T-helper 2 cell treated with Interferon-gamma antibody and Interleukin-4, amounts not matched to agents 5 μg/mL and 100 μg/mL, for 36 hours (primary cell): ENCODE measurements at places on chromosomes 16 and 17.

- peaks cover 45% of the 10 kb centered on the region for H3K4me1 ChIP-seq
- H3K36me3 ChIP-seq, result peaks cover 30% of the 10 kb centered on the region
- DNase-seq, result peak; percentile 76
- no peaks in the 10 kb centered on the region for H3K27me3 ChIP-seq
- peak within 1 kb of the TSS; percentile 97 for H3K4me3 ChIP-seq
Observed at GRCh38 chr16:66604376-66605176, at the start of gene CMTM3. Gene CMTM3, plus strand, starts transcription at chr16:66604704. Its CDS starts 102 bp downstream, at chr16:66604806.

DNA sequence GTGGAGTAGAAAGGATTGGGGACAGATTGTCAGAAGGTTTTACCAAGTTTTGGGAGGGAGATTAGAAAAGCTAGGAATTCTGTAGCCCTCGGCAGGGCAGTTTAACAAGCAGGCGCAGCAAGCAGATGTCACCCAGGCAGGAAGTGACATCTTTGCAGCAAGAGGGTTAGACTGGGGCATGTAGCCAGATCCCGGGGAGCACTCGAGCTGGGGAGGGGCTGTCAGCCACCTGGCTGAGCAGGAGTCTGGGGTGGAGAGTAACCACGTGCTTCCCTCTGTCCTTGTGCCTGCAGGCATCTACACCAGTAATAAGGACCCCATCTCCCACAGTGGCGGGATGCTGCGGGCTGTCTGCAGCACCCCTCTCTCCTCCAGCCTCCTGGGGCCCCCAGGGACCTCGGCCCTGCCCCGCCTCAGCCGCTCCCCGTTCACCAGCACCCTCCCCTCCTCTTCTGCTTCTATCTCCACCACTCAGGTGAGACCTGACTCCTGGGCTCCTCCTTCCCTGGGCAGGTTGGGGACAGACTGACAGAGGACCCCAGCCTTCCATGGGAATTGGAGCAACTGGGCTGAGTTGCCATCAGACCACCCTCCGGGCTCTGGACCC is 12.2 kb downstream of the MLLT6 start:
- peaks cover 10% of the 10 kb centered on the region for H3K4me1 ChIP-seq
- H3K36me3 ChIP-seq, result peaks cover 52% of the 10 kb centered on the region
- no peak overlapping the region for H3K4me3 ChIP-seq
- no peaks in the 10 kb centered on the region for H3K27me3 ChIP-seq
- DNase-seq, result no peak

GRCh38 chr16:3444032-3444388 is 530 bp downstream of the NAA60 start:
- peak; percentile 51 for DNase-seq
- H3K27ac ChIP-seq, result peak overlapping the region; percentile 95
- peaks cover 13% of the 10 kb centered on the region for H3K4me1 ChIP-seq
- H3K4me3 ChIP-seq, result peak overlapping the region; percentile 91
- peaks cover 52% of the 10 kb centered on the region for H3K36me3 ChIP-seq

GRCh38 chr16:49469311-49469670 is 95.7 kb downstream of the C16orf78 start:
- DNase-seq, result no peak
- H3K4me1 ChIP-seq, result peaks cover 5% of the 10 kb centered on the region
- no peak overlapping the region for H3K4me3 ChIP-seq
- no peaks in the 10 kb centered on the region for H3K36me3 ChIP-seq
- H3K27ac ChIP-seq, result no peak overlapping the region
- peaks cover 12% of the 10 kb centered on the region for H3K27me3 ChIP-seq

- H3K27ac ChIP-seq, result no peak overlapping the region
- no peaks in the 10 kb centered on the region for H3K36me3 ChIP-seq
- no peak for DNase-seq
- H3K27me3 ChIP-seq, result no peaks in the 10 kb centered on the region
Observed at GRCh38 chr16:55622930-55623561, 32.7 kb upstream of the SLC6A2 start.

DNA sequence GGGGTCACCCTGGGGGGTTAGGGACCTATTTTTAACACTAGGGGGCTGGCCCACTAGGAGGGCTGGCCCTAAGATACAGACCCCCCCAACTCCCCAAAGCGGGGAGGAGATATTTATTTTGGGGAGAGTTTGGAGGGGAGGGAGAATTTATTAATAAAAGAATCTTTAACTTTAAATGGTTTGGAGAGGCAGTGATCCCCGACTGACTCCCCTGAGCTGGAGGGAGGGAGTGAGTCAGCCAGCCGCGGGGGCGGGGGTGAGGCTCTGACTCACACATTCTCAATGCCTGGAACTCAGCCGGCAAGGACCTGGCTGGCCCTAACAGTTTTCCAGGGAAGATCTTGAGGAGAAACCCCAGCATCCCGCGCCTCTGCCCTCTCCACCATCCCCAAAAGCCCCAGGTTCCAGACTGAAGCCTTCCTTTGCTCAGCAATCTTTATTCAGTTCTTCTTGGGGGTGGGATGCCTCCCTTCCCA is 1.5 kb downstream of the HCFC1R1 start:
- peaks cover 23% of the 10 kb centered on the region for H3K36me3 ChIP-seq
- H3K4me3 ChIP-seq, result peak overlapping the region; percentile 90
- peaks cover 40% of the 10 kb centered on the region for H3K4me1 ChIP-seq
- DNase-seq, result peak; percentile 88
- H3K27me3 ChIP-seq, result peaks cover 3% of the 10 kb centered on the region
- peak overlapping the region; percentile 90 for H3K27ac ChIP-seq

DNA sequence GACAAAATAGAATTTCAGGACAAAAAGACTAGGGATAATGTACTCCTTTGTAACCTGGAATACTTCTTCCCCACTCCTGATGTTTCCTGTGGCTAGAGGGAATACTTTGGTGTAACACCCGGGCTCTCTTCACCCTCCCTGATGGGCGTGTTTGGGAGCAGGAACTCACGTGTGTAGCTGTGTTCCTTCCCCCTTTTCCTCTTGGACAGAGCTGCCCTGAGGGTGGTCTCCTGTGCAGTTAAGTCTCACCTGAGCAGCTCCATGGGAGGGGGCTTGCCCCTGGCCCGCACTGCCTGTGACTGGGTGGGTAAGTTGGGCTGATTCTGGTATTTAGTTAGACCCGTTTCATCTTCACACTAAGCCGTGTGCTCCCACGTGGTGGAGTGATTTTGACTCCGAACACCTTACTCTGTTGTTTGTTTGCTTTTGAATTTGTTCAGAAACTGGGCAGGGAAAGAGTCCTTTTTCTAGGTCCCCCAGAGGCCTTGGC is 87.9 kb downstream of the OR1D5 start:
- DNase-seq, result no peak
- no peak overlapping the region for H3K27ac ChIP-seq
- H3K27me3 ChIP-seq, result no peaks in the 10 kb centered on the region
- no peaks in the 10 kb centered on the region for H3K4me1 ChIP-seq
- H3K36me3 ChIP-seq, result peaks cover 5% of the 10 kb centered on the region

DNA sequence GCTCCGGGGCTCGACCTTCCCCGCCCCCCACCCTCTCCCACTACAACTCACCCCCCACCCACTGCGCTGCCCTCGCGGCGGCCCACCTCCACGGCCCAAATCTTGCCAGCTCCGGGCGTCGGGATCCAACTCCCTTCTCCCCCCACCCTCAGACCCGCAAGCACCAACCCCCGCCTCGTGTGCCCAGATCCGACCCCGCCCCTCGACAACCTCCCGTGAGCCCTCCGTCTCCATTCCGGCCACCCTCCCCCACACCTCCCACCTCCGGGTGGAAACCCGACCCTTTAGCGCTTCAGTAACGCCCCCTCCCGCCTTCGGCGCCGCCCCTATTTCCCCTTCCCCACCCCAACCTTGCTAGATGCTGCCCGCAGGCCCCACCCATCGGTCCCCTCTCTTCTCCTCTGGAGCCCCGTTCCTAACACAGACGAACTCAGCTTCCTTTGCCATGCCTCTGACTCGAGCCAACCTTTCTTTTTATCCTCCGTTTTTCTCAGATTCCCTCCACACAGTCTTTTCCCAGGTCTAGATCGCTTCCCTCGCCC is 717 bp downstream of the UBE2Z start:
- H3K27me3 ChIP-seq, result no peaks in the 10 kb centered on the region
- H3K27ac ChIP-seq, result peak overlapping the region; percentile 97
- H3K4me1 ChIP-seq, result peaks cover 43% of the 10 kb centered on the region
- DNase-seq, result peak; percentile 70

DNA sequence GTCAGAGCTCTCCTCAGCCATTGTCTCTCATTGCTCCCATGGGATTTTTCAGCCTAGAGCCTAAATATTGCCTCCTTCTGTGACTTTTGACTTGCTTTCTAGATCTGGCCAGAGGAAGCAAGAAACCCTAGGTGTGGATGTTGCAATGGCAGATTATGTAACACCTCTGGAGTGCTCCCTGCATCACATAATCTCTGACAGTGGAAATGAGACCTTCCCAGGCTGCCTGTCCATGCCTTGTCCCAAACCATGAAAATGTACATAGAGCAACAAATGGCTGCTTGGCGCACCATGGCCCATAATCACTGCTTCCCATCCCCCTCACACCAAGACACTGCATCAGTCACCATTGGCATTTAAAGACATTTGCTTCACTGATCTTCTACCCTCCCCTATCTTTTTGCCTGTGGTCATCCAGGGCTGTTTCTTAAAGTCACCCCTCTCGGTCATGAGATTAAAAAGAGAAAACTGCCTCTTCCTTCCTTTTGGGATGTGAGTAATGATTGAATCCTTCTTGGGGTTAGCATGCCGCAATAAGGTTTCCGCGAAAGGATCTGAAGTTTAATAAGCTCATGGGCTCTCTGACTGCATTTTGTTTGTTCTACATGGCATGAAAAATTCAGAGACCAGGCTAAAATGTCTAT is 34.2 kb upstream of the CCL2 start:
- no peak overlapping the region for H3K4me3 ChIP-seq
- H3K27ac ChIP-seq, result no peak overlapping the region
- H3K36me3 ChIP-seq, result no peaks in the 10 kb centered on the region
- H3K27me3 ChIP-seq, result peaks cover 30% of the 10 kb centered on the region
- H3K4me1 ChIP-seq, result peaks cover 8% of the 10 kb centered on the region

GRCh38 chr17:72350073-72350472 is 229.3 kb downstream of the SOX9 start:
- DNase-seq, result no peak
- no peak overlapping the region for H3K27ac ChIP-seq
- H3K36me3 ChIP-seq, result no peaks in the 10 kb centered on the region
- no peak overlapping the region for H3K4me3 ChIP-seq
- no peaks in the 10 kb centered on the region for H3K4me1 ChIP-seq
- H3K27me3 ChIP-seq, result no peaks in the 10 kb centered on the region

DNA sequence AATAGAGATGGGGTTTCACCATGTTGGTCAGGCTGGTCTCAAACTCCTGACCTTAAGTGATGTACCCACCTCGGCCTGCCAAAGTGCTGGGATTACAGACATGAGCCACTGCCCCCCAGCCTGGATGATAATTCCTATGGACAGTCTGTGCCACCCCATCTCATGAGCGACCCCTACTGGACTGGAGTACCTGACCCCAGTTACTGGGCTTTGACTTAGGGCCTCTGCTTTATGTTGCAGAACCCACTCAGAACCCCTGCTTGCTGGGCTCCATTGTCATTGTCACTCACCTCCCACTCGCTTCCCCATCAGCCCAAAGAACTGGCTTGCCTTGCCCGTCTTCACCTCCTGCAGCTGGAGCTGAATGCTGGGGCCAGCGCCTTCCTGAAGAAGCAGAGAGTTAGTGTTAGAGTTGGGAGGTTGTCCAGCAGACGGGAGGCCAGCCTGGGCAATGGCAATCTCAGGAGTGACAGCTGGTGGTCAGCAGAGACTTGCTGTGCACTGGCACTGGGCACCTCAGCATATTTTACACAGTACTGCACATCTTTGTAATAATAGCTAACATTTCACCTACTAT is 4.0 kb downstream of the TAC4 start:
- no peak for DNase-seq
- peaks cover 8% of the 10 kb centered on the region for H3K36me3 ChIP-seq
- H3K4me1 ChIP-seq, result peaks cover 12% of the 10 kb centered on the region
- H3K27me3 ChIP-seq, result no peaks in the 10 kb centered on the region
- no peak overlapping the region for H3K4me3 ChIP-seq
- H3K27ac ChIP-seq, result no peak overlapping the region

DNA sequence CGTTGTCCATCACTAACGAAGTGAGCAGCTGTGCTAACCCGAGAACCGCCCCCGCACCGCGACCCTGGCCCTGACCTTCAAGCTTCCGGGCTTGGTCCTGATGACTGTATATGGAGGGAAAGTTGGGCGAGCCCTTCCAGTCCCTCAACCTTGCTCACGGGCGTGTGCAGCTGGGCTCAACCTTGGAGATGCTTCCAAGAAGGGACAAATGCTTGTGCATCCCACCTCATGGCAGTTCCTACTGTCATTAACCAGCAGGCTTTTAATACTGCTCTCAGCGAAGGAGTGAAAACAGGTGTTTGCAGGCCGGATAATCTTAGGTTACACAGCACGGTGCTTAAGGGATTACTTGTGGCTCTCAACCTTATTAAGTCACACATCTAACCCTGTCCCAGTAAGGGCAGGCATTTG is 33.5 kb downstream of the SRL start:
- H3K27me3 ChIP-seq, result peaks cover 2% of the 10 kb centered on the region
- peaks cover 5% of the 10 kb centered on the region for H3K4me1 ChIP-seq
- no peaks in the 10 kb centered on the region for H3K36me3 ChIP-seq
- no peak overlapping the region for H3K27ac ChIP-seq

GRCh38 chr16:83356266-83356665 is 451.5 kb upstream of the HSBP1 start:
- no peaks in the 10 kb centered on the region for H3K27me3 ChIP-seq
- no peak overlapping the region for H3K4me3 ChIP-seq
- no peak overlapping the region for H3K27ac ChIP-seq
- H3K4me1 ChIP-seq, result no peaks in the 10 kb centered on the region
- no peak for DNase-seq
- H3K36me3 ChIP-seq, result no peaks in the 10 kb centered on the region

- peaks cover 11% of the 10 kb centered on the region for H3K36me3 ChIP-seq
- H3K27ac ChIP-seq, result no peak overlapping the region
- peaks cover 3% of the 10 kb centered on the region for H3K27me3 ChIP-seq
- peaks cover 11% of the 10 kb centered on the region for H3K4me1 ChIP-seq
Observed at GRCh38 chr17:42475121-42475520, 16.4 kb downstream of the ATP6V0A1 start.

DNA sequence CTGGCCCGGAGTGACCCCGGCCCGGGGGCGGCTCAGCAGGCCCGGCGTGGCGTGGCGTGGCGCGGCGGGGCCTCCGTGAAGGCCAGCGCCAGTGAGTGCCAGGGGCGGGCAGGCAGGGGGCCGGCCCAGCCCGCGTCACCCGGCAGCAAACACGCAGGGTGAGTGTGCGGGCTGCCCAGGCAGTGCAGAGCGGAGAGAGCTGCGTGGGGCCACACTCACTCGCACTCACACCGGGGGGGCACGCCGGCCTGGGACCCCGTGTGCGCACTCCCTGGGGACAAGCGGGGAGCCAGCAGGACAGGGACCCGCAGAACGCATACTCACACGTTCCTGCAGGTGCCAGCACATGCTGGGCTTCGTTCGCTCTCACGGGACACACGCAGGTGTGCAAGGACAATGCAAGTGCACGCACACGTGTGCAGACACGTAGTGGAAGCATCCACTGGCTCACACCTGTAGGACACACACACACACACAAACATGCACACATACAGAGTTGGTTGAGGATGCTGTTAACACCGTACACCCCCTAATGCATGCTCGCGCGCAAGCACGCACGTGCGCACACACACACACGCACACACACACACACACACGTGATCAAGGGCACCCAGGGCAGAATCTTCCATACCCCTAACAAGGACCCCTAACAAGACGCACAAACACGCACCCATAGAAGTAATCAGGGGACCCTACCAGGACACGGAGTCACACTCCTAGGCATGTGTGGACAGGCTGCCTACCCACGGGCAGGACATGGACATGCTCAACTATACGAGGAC is 7.7 kb downstream of the USP6 start:
- H3K27ac ChIP-seq, result no peak overlapping the region
- no peak for DNase-seq
- H3K4me1 ChIP-seq, result no peaks in the 10 kb centered on the region
- no peak overlapping the region for H3K4me3 ChIP-seq
- peaks cover 42% of the 10 kb centered on the region for H3K27me3 ChIP-seq
- H3K36me3 ChIP-seq, result no peaks in the 10 kb centered on the region
